ENCODE measurements at places on chromosomes 7 and 10.

DNA sequence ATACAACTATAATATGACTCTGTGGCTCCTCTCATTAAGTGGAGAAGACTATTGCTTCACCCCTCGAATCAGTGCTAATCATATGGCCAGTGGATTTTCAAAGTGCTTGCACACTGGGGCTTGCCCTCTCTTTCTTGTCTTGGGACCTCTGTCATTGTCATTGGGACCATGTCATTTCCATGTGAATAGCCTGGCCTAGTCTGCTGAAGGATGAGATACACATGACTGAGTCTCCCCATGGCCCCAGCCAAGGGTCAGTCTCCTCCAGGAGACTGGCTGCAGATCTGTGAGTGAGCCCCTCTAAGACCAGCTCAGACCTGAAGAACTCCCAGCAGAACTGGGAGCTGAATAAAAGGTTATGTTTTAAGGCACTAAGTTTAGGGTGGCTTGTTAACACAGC, 39.5 kb downstream of the PKD1L1 start:
- no peak for DNase-seq

DNA sequence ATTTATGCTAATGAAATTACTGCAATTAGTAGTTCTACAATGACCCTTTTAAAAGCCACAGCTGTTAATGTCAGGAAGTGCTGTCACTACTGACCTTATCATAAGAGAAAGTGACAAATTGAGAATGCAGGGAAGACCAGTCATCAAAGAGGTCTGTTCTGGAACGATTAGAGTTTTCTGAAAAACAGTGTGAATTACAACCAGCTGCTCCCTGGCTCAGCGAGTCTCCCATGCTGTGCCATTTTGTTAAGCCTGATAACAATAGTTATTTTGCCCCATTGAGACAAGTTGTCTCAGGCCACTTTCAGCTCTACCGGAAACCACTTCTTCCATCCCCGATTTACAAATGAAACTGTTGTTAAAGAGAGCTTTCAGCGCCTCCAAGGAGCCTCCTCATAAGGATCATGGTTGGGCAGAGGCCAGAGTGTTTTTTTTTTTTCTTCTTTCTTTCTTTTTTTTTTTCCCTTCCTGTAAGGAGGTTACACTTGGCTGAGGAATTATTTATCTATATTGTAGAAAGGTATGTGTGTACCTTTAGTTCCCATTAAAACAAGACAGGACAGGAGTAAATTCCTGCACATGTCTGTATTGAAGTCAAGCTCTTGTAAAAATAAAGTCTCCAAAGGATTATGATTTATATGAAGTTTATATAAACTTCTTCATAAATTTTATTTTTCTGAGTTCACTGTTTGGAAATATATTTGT, 173.6 kb downstream of the CDCA7L start:
- no peak for DNase-seq

DNA sequence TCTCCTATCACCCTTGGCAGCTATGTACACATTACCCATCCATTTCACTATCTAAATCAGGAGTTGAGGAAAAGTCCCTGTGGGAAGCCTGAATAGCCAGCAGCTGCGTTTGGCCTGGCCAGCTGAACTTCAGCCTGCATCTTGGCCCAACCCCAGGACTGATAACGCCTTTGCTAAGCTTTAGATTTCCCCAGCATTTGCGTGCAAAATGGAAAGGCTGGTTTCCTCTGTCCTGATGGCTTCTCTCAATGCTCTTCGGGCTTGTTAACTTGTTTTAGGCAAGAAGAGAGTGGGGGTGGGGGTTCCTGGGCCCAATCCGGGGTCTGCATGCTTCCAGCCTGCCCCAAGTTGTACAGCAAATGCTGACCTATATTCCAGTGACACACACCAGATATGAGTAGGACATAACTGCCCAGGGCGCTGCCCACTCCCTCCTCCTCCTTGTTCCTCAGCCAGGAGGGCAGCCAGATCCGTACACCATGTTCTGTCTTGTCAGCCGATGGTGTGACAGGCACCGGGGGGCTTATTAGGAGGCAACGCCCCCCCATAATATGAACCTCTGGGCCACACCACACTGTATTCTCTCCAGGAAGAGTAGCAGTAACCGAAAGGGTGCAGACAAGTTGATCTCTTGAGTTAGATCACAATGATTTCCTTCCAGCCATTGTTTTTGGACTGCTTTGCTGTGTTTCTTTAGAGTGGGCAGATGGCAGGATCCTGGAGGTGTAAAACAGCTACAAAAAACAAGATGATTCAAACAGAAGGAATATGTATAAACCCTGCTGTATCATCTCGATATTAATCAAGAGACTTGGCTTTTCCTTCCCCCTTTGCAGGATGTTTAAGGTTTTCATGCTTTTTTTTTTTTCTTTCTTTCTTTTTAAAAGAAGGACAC, 339.0 kb downstream of the RNLS start:
- no peak for DNase-seq

GRCh38 chr10:128560993-128561392, 434.8 kb upstream of the MKI67 start:
- no peak for DNase-seq

DNA sequence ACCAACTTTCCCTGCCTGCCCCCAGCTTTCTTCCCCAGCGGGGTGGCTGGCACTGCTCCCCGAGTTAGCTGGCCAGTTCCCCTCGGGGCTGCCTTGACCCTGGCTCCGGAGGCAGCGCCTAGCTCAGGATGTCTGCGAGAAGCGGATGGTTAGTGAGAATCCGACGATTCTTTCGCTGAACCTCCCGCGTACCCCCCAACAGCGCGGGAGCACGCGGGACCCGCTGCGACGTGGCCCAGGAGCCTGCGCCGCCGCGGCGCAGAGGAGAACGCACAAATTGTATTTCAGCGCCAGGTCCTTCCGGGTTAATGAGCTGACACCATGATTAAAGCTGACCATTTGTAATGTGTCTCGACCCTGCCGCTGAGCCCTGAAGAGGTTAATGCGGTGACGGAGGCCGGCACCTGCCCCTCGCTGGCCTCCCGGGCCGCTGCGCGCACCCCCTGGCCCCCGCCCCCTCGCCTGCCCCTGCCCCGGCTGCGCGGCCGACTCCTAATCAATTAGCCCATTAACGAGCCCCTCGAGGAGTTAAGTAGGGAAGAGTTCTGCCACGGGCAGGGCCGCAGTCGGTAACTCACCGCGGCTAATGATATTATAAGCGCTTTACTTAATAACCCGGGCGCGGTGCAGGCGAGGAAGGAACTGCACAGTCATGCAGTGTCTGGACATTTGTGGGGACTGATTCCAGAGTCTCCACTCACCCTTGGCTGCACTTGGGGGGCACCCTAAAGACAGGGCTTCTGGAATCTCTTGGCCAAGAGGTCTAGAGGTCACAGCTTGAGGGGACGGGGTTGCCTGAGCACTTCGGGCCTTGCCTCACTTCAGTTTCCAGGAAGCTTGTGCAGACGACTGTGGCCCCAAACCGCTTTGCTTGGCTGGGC, 1.7 kb upstream of the HMX2 start:
- DNase-seq = no peak

DNA sequence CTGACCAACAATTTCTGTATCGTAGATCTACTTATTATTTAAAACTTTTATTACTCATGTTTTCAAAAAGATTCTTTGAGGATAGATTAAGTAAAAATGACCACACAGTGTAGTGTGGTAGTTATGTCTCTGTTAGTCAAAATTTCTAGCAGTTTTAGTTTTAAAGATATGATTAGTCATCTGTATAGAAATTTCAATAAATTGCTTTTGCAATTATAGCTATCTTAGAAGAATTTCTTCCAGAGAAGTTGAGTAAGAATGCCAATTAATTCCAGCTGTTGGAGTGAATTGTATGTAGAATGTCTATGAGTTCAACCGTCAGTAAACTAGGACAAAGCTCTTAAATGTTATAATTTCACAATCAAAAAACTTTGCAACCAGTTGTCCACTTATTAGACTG, 229.7 kb downstream of the CDK14 start:
- no peak for DNase-seq

DNA sequence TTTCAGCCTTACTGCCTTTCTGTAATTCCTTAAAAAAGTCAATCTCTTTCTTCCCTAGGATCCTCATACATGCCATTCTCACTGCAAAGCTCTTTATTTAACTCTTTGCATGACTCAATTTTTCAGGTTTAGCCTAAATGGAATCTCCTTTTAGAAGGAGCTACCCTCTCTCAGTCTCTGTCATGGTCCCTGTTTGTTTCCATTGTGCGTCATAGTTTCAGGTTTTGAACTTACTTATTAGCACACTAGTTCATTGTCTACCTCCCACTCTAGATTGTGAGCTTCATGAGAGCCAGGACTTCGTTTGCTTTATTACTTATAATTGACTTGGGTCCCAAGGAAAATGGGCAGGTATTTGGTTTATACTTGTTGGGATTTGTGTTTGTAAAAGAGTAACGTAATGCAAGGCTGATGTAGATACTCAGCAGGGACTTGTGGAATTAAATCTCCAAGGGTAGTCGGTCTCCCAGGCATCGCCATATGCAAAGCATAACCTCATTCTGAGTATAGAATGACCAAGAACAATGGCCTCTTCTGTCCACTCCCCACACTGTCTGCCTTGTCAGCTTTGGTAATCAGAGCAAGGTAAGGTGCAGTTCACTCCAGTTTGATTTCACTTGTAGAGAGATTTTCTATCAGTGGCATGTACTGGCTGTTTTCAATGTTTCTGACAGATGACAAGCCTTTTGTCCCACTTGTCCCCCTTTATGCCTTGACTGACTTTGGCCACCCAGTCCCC, 252.0 kb downstream of the SORCS3 start:
- DNase-seq = no peak

Data from activated T-cell treated with anti-CD3 and anti-CD28 coated beads for 4 hours (primary cell).